SK-MEL-5 (cell line): ENCODE measurements at places on chromosomes 6 and 20. TPM values are rescaled to one million over a fixed set of nuclear protein-coding genes. Genes with fewer than 3 reads are reported as not detected.

GRCh38 chr6:132932588-132932987 lies 118.2 kb downstream of the RPS12 start:
- no peak for DNase-seq

GRCh38 chr6:4577406-4577805 lies 198.8 kb upstream of the CDYL start:
- DNase-seq = no peak

- DNase-seq = no peak
Measured at GRCh38 chr20:4613184-4613583, 108.5 kb upstream of the PRND start.

DNA sequence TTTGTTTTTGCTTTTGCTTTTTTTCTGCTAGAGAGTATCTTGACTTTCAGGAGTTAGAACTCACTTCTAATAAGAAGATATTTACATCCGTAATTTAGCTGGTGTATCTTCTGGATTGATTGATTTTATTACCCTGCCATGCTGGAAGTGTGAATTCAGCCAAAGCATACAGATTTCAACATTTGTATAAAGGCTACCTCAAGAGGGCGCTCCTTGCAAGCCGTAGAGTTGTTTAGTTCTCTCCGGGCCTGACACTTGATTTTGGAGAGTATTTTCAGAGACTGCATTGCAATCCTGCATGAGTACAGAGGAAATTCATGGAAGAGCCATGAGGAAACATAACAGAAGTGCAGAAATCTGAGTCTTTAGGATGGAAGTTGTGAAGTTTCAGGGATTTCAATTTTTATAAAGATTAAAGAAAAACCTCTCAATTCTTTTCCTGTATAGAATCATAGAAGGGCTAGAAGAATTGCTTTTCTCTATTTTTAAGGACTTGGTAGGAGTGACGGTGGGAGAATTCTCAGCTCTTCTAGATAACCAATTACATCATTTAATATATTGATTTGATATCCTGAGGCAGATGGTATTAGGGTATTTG lies 66.7 kb upstream of the TIAM2 start:
- DNase-seq = peak; percentile 78

DNA sequence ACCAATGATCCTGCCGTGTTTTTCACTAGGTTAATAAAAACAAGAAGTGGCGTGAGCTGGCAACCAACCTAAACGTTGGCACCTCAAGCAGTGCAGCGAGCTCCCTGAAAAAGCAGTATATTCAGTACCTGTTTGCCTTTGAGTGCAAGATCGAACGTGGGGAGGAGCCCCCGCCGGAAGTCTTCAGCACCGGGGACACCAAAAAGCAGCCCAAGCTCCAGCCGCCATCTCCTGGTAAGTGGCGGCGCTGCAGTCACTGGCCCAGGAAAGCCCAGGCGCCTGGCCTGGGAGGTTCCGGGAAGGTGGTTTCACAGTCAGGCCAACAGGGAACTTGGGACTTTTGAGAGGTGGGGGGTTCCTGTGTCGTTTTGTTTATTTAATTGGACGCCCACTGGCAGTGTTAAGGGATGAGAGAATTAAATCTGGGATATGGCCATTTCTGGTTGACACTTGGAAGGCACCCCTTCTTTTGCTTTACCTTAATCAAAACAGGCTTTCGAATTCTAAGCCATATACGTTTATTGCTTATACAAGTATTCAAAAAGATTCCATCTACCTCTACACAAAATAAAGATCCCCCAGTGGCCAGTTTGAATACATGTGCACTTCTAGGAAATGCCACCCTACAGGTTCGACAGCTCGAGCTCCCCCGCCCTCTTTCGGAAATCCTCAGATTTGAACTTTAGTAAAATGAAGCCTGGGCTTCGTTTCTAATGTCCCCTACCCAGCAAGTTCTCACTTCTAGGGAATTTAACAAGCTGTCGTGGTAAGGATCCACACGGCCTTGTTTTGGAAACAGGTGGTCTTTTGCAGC lies 138.9 kb downstream of the TMEM242 start:
- peak; percentile 70 for DNase-seq

DNA sequence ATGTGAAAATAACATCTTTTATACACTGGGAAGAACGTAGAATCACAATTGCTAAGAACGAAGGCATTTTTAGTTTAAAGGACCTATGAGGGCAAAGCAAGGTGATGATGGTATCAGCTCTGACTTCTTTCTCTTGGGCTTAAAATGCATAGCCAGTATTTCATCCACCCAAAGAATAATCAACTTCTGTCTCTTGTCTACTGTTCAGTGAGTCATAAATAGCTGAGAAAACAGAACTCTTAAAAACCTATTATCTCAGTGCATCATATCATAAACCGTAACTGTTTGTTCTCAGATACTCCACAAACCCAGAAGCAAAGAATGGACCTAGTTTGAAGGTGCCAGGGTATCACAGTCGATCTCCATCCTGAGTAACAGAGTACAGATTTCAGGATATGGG lies 5.2 kb downstream of the PHF10 start:
- no peak for DNase-seq

DNA sequence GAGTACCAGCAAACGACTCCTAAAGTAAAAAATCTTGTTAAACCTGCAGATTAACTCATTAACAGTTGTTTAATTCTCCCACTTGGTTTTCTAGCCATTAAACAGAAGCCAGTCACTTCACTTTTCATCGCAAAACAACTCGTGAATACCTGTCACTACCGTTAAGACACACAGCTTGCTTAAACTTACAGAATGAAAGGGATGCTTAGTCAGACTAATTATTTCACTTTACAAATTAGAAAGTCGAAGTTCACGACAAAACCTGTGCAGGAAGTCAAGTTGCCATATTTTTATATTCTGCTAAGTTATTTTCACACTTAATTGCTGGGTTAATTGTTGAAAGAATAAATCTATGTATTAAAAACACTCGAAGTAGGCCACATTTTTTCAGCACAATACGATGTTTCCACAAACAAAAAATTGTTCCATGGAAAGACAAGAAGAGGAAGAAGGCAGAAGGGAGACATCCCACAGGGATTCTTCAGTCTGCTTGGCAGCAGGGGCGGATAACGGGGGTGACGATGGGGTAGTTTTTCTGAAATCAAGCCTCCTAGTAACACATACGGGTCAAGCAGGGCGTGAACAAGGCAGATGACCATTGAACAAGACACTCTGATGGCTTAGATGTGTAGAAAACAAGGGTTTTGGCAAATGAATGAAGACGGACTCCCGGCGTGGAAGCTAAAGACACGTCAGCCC lies 933 bp downstream of the SSR1 start:
- DNase-seq = peak; percentile 49

- DNase-seq = no peak
Measured at GRCh38 chr6:95546148-95546547, 31.2 kb upstream of the MANEA start.

- DNase-seq = peak; percentile 1
Measured at GRCh38 chr6:85551264-85551663, 42.4 kb downstream of the SNX14 start.

DNA sequence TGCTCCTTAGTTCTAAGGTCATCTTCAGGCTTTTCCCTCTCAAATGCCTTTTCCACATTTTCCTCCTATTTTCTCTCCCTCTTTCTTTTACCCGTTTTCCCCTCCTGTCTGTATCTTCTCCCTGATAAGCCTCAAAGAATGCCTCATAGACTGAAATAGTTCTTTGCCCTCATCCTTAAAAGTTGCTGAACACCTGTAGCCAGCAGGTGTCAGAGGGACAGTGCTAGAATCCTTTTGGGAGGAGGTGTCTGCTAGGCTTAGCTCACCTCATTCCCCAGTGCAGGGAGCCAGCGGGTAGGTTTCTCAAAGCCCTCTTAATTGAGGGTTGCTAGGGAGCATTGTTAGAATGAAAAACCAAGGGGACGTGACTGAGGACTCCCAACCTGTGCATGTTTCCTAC lies 204.0 kb downstream of the TSHZ2 start:
- DNase-seq = no peak

DNA sequence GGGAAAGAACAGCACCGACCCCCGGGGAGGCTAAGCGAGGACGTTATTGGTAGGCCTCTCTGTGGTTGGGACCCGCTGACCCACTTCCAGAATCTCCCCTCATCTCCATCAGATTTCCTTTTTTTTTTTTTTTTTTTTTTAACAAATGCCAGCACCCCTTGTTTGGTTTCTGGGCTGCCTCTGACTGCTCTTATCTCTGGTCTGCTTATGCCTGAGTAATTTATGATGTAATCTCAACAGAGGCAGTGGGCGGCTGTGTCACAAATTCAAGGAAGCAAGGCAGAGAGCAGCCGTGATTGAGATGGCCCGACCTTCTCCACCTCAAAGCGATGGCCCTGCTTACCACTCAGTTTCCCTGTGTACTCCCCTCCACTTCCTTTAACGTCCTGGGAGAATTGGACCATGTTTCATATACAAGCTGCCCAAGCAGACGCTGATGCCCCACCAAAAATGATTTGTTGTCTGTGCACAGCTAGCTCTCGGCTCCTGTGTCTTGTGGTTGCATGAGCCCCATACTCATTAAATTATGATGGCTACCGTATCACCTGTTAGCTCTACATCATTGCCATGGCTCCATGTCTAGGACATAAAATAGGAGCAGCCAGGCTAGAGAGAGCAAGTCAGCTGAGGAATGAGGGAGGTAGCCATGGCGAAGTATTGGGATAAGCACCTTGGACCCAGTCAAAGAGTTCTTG lies 98.1 kb downstream of the ZNF217 start:
- no peak for DNase-seq

DNA sequence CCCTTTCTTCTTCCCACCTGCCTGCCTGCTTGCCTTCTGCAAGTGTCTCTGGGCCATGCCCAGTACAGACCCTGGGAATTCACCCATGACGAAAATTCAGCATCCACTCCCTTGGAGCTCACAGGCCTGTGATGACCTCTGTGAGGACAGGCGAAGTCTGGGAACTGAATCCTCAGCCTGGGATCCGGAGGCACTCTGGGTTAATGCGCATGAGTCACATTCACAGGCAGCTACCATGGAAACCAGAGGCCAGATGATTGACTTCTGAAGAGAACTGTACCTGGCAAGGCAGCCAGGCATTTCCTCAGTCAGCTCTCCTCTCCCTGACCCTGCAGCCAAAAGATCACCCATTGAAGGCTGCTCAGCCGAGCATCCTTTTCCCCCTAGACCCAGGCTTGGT lies 41.0 kb downstream of the SLC9A8 start:
- no peak for DNase-seq

- no peak for DNase-seq
Measured at GRCh38 chr20:63293456-63293855, 470 bp downstream of the COL20A1 start.

GRCh38 chr20:53104884-53105283 lies 132.7 kb downstream of the TSHZ2 start:
- DNase-seq = no peak

DNA sequence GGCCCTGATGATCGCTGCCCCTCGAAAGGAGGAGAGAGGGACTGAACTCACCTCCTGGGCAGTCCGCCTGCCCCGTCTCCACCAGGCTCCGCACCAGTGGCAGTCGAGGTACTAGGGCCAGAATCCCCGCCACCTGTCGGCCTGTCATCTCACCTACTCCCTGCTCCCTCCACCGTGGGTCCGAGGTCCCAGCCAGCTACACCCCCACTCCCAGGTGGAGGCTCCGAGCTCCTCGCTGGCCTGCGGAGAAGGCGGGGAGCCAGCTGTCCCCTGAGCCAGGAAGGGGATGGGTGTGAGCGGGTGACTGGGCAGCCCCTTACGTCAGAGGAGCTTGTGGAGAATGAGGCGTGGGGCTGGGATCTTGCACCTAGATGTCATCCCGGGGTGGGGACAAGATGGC lies 1066.5 kb upstream of the MANEA start:
- DNase-seq = no peak

- DNase-seq = peak; percentile 65
Measured at GRCh38 chr6:79048611-79049010, 29.4 kb downstream of the PHIP start.

The NMBR gene
- not detected in 2 replicates for total RNA-seq

The CRISP3 gene
- not detected in 2 replicates for total RNA-seq

The PDE7B gene
- 7.0 and 7.1 TPM in 2 replicates for total RNA-seq

The COL9A1 gene
- total RNA-seq = 3.6 and 7.0 TPM in 2 replicates

The ADTRP gene
- total RNA-seq = not detected in 2 replicates

The ADGRG6 gene
- total RNA-seq = 130 and 134 TPM in 2 replicates

The BPIFB2 gene
- total RNA-seq = not detected in 2 replicates

The TPBG gene
- total RNA-seq = 5.8 and 7.8 TPM in 2 replicates

The TENT5A gene
- 38.8 and 39.1 TPM in 2 replicates for total RNA-seq

The PRRT1 gene
- 0.16 and 0.21 TPM in 2 replicates for total RNA-seq

The COL21A1 gene
- total RNA-seq = 0.16 and 0.66 TPM in 2 replicates
